ENCODE measurements at places on chromosomes 4 and X.

DNA sequence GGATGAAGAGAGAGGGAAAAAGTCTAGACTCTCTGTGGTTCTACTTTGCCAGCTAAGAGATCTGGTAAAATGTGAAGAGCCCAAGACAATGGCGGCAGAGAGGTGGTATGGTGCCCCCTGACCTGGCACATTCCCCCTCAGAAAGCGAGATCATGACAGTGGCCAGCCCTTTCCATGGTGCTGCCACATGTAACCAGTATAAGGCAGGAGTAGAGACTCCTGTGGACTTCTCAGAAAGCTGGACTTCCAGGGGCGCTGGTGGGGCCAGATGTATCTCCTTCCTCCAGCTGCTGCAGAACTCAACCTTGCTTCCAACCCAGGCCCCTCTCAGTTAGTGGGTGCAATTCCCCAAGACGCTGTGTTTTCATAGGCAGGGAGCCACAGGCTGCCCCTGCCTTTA lies 9.6 kb downstream of the CTAG1A start:
- DNase-seq, result no peak

- DNase-seq, result peak; percentile 69
These were observed 738.3 kb upstream of the FRG1 start for GRCh38 chr4:189202182-189202868.

- DNase-seq, result no peak
These were observed 379.6 kb downstream of the NAF1 start for GRCh38 chr4:162787120-162787519.

DNA sequence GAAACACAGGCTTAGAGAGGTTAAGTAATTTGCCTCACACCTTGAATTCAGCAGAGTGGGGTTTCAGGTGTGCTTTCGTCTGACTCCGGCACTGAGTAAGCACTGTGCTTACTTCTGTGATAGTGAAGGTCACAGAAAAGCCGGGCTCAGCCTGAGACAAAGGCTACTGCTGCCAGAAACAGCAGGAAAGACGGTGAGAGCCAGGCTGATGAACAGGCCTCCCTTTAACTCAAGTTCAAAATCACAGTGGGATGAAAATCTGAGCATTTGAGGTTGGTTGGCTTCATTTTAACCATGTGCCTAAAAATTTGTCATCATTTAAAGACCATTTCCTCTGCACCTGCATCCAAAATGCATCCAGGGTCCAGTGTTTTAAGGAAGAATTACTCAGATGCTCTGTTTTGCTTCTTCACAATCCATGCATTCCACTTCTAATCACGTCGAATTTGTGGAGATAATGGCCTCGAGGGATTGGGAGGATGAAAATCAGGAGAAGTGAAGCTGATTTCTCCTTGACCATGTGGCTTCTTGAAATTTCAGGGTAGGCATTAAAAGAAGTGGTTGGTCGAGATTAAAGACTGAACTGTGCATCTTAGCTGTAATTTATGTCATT lies 121.2 kb upstream of the LNX1 start:
- no peak for DNase-seq

GRCh38 chrX:132489578-132490419 lies 961 bp upstream of the MBNL3 start:
- DNase-seq, result peak; percentile 62

- DNase-seq, result no peak
These were observed 52.1 kb downstream of the HS3ST1 start for GRCh38 chr4:11376571-11376970.

GRCh38 chr4:3268395-3269104 lies 19.6 kb downstream of the MSANTD1 start:
- DNase-seq, result no peak

DNA sequence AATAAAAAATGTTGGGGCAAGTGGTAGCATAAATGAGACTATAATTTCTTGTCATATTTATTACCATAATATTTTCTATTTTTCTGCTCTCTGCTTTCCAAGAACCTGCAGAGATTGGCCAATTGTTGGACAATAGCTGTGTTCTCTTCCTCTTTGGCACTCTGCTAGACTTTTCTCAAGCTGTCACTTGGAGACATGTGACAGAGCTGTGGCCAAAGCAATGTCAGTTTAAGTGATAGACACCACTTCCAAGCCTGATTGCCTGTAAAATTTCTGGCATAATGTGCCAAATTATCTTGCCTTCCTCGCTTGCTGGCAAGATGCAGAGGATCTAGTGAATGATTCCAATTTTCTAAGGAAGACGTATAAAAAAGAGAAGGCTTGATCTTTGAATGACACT lies 162.2 kb upstream of the NDST4 start:
- no peak for DNase-seq

GRCh38 chr4:26854701-26855100 lies 5.9 kb upstream of the STIM2 start:
- no peak for DNase-seq

DNA sequence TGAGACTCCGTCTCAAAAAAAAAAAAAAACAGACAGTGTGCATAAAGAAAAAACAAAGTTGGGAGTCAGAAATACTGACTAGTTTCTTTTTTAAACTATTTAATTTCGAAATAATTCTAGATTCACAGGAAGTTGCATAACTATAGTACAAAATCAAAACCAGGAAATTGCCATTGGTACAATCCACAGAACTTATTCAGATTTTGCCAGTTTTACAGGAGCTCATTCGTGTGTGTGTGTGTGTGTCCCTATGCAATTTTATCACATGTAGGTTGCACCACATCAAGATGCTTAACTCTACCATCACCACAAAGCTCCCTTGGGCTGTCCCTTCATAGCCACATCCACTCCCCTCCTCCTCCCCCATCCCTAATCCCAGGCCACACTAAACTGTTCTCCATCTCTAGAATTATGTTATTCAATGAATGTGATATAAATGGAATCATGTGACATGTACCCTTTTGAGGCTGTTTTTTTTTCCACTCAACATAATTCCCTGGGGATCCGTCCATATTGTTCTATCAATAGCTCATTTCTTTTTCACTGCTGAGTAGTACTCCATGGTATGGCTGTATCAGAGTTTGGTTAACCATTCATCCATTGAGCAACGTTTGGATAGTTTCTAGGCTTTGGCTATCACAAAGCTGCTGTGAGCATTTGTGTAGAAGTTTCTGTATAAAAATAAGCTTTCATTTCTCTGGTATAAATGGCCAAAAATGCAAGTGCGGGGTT lies 16.3 kb upstream of the DDX3X start:
- DNase-seq, result no peak

DNA sequence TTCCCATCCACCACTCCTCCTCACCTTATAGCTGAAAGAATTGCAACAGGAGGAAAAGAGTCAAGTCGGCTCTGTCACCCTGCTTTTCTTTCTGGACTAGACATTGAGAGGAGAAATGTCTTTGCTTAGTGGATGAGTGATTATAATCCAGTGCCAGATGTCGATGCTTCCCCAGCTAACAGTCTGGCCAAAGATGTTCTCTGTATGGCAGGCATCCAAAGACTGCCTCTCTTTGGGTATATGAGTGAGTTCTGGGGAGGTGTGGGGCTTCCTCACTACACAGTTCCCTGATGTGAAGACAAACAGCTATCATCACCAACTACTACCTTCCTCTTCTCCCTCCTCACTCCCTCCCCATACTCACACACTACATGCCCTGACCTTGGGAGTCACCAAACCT lies 90.9 kb downstream of the COMMD8 start:
- no peak for DNase-seq

DNA sequence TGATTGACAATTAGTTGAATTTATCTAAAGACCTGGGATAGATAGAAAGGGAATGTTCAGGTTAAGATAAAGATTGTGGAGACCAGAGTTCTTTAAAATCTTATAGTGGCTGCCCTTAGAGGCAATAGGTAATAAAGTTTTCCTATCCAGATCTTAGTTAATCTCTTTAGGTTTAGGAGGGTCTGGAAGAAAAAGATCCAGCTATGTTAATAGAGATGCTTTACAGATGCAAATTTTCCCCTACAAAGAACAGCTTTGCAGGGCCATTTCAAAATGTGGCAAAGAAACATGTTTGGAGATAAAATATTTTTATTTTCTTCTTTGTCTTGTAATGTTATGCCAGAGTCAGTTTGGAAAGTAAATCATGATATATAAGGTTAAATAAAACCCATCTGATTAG lies 54.1 kb upstream of the CHIC1 start:
- DNase-seq, result no peak

DNA sequence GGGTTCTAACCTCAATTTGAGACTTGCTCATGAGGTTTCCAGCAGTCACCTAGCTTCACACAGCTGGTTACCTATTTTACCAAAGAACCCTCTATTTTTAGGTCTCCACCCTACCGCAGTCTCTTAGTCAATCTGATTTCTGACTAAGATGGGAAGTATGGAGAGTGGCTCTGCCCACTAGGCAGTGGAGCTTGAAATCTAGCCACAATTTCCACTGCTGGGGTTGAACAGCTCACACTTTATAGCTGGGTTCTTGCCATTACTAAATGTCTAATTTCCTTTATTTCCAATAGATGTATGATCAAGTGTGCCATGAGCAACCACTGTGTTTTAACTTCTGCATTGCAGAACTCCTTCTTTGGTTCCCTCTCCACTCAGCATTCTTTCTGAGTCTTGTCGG lies 43.1 kb downstream of the GASK1B start:
- no peak for DNase-seq

DNA sequence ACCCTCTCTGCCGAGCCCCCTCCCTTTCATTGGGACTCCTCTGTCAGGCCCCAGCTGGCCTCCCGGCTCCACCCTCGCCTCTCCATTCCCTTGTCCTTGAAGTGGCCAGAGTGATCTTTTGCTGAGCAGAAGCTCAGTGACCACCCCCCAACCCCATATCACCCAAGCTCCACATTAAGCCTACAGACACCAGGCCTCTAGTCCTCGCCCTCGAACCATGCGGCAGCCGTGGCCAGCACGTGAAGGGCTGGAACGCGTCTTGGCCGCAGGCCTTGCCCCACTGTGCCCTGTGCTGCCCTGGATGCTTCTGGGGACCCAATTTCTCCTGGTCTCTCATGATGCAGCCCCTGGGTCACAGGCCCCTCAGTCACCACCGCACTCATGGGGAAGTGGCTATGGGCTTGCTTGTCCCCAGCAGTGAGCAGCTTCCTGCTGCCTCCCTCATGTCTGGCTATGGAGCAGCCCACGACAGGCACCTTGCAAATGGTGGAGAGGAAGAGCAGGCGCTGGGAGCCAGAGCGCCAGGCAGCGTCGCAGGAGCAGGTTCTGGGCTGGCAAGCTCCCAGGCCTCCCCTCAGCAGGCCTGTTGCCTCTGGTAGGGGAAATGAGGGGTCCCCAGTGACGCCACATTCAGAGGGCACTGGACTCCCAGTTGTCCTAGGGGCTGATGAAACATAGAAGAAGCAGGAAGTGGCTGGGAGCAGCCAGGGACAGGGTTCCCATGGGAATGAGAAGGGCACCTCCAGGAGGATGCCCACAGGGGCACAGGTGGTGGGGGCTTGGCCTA lies 757 bp upstream of the SRPK3 start:
- DNase-seq, result no peak

DNA sequence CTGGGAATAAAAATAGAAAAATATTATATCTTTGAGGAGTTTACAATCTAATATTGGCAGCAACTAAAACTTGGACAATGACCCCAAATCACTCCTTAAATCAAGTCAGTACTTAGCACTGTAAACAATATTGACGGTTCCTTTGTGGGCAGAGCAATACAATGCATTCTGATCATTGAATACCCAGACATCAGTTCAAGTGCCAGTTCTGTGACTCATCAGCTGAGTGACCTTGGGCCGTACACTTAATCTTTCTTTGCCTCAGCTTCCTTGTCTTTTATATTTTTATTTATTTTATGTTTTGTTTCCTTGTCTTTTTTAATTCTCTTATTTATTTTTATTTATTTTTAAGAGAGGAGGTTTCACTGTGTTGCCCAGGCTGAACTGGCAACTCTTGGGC lies 112.2 kb upstream of the ANXA3 start:
- DNase-seq, result no peak

GRCh38 chr4:10034136-10034535 lies 12.8 kb upstream of the SLC2A9 start:
- DNase-seq, result no peak

GRCh38 chr4:151717314-151717713 lies 43.5 kb downstream of the GATB start:
- no peak for DNase-seq

GRCh38 chr4:37892641-37893040 lies 1.8 kb downstream of the TBC1D1 start:
- no peak for DNase-seq

DNA sequence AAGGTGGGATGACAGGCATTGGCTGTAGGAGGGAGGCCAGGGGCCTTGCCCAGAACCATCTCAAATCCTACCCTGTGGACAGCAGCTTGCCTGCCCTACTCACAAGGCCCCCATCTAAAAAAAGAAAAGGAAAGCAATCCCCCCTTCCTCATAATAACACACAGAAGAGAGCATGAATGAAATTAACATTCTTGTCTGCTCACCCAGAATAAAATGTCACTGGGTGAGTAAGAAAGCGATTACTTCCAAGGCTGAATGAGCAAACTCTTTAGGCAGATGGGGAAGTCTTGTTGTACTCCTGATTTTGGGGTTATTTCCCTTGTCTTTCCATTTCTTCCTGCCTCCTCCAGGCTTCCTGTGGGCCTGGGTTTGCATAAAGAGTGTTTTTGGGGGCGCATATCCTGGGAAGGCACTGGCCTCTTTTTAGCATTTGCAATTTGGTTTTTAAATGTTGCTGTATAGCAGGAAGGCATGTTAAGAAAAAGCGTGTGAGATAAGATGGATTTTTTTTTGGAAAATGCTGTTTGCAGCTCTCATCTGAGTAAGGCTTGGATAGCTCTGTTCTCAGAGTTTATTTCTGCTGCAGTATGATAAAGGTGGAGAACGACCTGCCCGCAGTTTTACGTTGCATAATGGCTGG lies 248.3 kb upstream of the GATB start:
- DNase-seq, result no peak

DNA sequence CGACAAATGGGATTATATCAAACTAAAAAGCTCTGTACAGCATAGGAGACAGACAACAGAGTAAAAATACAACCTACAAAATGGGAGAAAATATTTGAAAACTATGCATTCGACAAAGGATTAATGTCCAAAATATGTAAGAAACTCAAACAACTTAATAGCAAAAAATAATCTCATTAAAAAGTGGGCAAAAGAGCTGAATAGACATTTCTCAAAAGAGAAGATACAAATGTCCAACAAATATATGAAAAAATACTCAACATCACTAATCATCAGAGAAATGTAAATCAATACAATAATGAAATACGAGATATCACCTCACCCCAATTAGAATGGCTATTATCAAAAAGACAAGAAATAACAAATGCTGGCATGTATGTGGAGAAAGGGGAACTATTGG lies 272.9 kb downstream of the KLHL13 start:
- no peak for DNase-seq

All from suprapubic skin (tissue), 4 donors.